ENCODE measurements at places on chromosomes 3 and 15. TPM values are rescaled to one million over a fixed set of nuclear protein-coding genes. Genes with fewer than 3 reads are reported as not detected.
A peak's percentile ranks its signal among the peaks of the same experiment; 100 is the strongest.

Gene NRROS
- total RNA-seq: 15.1 TPM

GRCh38 chr3:15051531-15051930, 13.6 kb downstream of the MRPS25 start:
- no peak overlapping the region for H3K4me3 ChIP-seq
- no peaks in the 10 kb centered on the region for H3K36me3 ChIP-seq
- H3K27ac ChIP-seq: peak overlapping the region; percentile 9
- peaks cover 24% of the 10 kb centered on the region for H3K4me1 ChIP-seq
- DNase-seq: no peak

DNA sequence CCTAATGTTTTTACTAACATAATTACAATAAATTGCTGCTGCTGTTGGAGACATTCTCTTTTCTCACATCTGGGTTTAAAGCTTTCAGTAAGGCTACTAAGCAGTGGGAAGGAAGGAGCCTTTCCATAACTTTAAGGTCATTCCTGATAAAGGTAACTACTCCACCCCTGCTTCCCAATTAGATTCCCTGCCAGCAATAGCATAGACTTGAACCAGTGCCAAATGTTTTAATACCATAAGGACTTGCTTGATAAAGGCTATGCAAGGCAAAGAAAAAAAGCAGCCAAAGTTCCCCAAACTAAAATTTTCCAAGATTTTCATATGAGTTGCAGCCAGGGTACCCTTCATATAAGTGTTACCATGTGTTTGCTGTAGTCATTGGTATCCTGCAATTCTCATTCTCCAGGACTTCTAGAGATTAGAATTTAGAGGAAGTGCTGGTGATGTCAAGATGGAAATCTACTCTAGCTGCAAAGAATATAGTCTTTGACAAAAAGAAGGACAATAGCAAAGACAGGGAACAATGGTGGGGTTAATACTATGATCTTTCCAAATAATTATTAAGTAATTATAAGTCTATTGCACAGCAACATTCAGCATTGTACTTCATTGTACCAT, 106.1 kb downstream of the FILIP1L start:
- no peaks in the 10 kb centered on the region for H3K27me3 ChIP-seq
- H3K27ac ChIP-seq: no peak overlapping the region
- H3K4me3 ChIP-seq: no peak overlapping the region
- DNase-seq: no peak
- H3K36me3 ChIP-seq: no peaks in the 10 kb centered on the region

- no peaks in the 10 kb centered on the region for H3K27me3 ChIP-seq
- no peak overlapping the region for H3K4me3 ChIP-seq
- DNase-seq: no peak
- H3K4me1 ChIP-seq: peaks cover 6% of the 10 kb centered on the region
- H3K27ac ChIP-seq: no peak overlapping the region
Observed at GRCh38 chr15:52370010-52370409, 74.4 kb upstream of the MYO5C start.

GRCh38 chr3:184479426-184480126, 82.0 kb upstream of the EPHB3 start:
- no peak for DNase-seq
- peaks cover under 1% of the 10 kb centered on the region for H3K4me1 ChIP-seq
- H3K27ac ChIP-seq: no peak overlapping the region
- H3K4me3 ChIP-seq: no peak overlapping the region

DNA sequence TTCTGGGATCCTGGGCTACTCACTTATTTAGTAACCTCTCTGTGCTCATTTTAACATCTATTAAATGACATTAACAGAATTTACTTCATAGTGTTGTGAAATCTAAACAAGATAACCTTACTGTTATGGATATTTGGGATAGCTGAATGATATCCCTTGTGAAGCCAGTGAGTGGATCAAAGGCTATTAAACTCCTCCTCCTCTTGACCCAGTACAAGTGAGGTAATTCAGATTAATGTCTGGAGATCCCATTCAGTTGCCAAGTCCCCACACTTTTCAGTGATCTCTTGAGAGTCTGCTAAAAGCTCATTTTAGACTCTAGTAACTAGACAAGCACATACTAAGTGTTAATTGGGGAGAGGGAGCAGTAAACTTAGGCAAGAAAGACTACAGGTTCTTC, 2.5 kb upstream of the ANKRD28 start:
- no peak for DNase-seq
- H3K27ac ChIP-seq: peak overlapping the region; percentile 98
- peaks cover 52% of the 10 kb centered on the region for H3K4me1 ChIP-seq
- H3K36me3 ChIP-seq: no peaks in the 10 kb centered on the region
- peak overlapping the region; percentile 43 for H3K4me3 ChIP-seq

DNA sequence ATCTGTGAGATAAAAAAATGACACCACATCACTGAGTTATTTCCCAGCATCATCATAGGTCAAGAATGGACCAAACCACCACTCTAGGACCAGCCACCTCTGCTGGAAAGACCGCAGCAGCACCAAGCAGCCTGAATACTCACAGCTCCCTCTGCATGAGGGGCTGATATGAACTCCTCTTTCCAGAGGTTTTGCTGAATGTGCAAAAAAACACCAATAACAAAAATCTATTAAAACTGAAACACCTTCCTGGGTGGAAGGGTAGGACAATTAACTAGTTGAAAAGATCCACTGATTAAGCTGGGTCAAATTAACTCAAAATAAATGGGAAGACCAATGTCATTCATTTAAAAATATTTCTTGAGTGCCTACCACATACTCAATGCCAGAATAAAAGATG, 28.9 kb upstream of the KCNMB3 start:
- H3K27ac ChIP-seq: no peak overlapping the region
- peaks cover 52% of the 10 kb centered on the region for H3K27me3 ChIP-seq
- H3K36me3 ChIP-seq: peaks cover 2% of the 10 kb centered on the region

All from T-helper 17 cell (primary cell).